Adrenal gland (tissue), 19 donors: ENCODE measurements at places on chromosomes 1 and 21.

DNA sequence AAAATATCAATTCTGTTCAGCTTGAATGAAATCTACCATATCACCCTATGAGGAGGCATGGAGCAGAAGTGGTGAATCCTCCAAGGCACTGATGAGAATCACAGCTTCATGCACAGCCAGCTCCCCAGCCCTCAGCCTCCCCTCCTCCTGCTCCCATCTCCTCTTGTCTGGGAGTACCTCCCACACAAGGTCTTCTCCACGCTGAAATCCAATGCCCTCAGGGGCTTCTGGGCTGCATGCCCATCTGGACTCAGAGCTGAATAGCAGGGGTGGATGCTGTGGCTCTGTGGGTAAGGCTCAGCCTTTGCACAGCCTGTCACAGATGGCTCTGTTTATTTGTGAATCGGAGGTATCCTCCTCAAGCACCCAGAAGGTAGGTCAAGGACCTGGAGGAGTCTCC, 48.6 kb downstream of the KCNC4 start:
- DNase-seq = peak; percentile 64

- peak; percentile 25 for DNase-seq
Observed at GRCh38 chr21:45551783-45552695, 9.8 kb upstream of the SLC19A1 start.

- no peak for DNase-seq
Observed at GRCh38 chr1:201288765-201289164, 5.5 kb downstream of the PKP1 start.

- no peak for DNase-seq
Observed at GRCh38 chr1:215523128-215523861, 43.8 kb upstream of the KCTD3 start.

GRCh38 chr1:27596261-27596660, 7.7 kb downstream of the AHDC1 start:
- peak; percentile 40 for DNase-seq

GRCh38 chr1:17075470-17076255, 21.8 kb upstream of the SDHB start:
- DNase-seq = peak; percentile 58

DNA sequence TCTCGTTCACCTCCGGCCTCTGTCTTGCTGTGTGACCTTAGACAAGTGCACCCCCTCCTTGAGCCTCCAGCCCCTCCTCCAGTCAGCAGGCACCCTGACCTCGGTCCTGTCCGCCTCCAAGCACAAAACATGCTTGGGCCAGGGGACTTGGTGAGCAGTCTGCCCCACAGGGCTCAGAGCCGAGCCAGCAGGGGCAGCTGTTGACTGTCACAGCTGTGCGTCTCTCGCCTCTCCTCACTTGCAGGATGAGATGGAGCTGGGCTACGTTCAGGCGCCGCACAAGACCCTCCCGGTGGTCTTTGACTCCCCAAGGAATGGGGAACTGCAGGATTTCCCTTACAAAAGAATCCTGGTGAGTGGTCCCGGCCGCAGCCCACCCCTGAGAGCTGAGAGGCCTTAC, 24.2 kb downstream of the PADI3 start:
- no peak for DNase-seq

DNA sequence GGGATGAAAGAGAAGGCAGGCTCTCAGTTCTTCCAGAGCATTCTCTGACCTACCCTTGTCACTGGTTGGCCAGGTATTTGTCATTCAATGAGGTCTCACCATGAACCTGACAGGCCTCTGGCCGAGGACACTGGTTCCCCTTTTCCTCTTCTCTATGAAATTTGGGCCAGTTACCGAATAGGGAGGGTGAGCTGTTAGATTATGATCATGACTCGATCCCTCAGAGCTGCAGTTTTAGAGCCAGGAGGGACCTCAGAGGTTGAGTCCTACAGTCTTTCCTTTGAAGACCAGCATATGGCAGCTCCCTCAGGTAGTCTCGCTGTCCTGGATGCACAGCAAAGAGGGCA, 29.5 kb upstream of the CLSTN1 start:
- DNase-seq = no peak

DNA sequence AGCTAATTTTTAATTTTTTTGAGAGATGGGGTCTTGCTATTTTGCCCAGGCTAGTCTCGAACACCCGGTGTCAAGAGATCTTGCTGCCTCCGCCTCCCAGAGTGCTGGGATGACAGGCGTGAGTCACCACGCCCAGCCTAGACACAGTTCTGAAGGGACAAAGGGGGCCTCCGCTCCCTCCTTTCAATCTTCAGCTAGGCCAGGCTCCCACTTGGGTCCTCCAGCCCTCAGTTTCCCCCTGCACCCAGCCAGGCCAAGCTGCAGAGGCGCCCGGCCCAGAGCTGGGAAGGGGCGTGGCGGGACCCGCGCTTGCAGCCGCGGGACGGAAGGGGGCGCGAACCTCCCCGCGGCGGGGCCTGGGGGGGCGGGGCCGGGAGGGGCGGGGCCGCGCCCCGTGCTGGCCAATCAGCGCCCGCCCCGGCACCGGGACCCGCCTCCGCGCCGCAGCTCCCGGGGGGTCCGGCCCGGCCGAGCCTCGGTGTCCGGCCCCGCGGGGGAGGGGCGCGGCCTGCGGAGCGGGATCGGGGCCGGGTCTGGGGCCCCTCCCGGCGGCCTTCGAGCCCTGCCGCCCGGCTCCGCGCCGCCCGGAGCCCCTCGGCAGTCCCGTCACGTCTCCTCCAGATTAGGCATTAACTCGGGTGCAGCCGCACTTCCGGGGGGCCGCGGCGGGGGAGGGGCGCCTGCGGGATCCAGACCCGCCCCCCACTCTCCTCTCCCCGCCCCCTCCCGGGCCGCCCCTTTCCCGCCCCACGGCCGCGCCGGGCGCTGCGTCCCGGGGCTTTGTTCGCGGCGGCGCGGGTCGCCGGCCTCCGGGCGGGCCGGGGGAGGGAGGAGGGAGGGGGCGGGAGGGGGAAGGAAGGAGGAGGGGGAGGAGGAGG, 559 bp upstream of the AGRN start:
- DNase-seq = peak; percentile 80

DNA sequence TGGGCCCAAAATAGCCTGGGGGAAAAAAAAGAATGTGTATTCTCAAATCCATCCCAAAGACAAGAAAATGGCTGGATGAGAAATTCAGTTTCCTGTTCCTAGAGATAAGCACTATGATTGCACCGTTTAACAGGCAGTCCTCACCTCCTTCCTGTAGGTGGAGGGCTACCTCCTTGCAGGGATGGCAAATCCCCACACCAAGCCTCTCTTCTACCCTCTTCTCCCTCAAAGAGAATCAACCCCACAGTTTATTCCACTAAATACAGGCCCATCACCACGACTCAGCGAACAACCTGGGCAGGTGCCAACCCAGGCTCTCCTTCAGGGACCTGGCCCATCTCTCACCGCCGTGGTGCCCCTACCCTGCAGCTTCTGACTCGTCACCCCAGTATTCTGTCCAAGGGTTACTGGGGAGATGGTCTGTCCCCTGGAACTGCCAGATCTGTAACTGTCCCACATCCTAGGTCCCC, 3.4 kb upstream of the CHD5 start:
- no peak for DNase-seq

- DNase-seq = no peak
Observed at GRCh38 chr1:247713753-247714152, 2.7 kb downstream of the OR6F1 start.

DNA sequence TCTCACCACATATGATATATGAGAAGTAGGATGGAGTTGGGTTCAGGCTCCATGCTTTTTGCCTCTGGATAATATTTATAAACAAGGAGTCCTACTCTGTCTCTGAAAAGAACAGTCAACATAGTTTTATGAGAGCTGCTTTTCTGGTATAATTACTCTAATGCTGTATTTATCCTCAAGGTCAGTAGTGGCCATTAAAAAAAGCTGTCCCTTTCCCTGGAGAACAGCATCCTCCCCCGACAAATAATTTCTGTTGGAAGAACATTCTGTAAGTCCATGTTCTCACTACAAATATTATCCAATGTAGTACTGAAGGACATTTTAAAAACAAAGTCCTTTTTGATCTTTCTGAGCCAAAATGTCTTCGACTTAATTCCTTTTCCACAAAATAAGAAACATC, 9.0 kb upstream of the RGS5 start:
- DNase-seq = no peak

GRCh38 chr1:182672487-182672836, 11.9 kb downstream of the RGS8 start:
- no peak for DNase-seq

DNA sequence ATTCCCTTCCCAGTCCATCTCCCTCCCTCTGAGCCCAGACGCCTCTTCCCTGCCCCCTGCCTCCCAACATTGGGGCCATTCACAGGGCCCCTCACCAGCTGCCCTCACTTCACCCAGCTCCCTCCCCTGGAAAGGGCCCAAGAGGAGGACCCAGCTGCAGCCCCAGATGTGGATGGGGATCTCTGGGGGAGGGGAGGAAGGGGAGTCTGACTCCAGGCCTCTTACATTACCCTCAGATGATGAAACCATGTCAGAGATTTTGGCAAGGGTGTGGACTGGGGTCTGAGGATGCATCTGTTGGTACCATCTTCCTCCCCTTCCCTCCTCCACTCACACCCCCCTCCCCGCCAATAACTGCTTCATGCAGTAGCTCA, 1.1 kb upstream of the KIF21B start:
- DNase-seq = no peak

DNA sequence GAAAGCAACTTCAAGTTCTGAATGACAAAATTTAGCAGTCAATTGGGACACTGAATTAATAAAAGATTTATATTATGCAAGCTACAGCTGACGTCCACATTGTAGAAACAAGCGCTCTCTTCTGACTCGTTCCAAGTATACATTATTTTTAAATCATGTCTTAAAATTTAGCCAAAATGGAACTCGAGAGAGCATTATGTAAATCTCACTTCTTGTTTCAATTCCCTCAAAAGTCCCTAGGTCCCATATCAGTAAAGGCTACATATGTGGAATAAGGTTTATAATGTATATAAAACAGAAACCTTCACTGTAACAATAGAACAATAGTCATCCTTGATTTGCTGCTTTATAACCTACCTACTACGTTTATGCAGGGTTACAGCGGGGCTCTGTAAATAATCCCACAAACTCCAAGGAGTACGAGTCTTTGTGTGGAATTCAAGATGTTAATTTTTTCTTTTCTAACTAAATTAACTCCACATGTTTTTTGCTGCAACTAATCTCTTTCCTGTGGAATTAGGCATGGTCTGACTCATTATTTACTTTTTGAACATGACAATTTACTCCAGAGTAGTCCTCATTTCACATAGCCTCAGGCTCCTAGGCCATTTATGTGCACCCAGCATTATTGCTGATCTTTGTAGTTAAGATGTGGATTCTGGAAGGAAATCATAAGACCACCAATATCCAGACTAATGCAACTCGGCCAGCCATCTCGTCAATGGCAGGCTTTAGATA, 785.1 kb downstream of the LTN1 start:
- DNase-seq = no peak

- peak; percentile 81 for DNase-seq
Observed at GRCh38 chr1:17606826-17607440, 67.4 kb downstream of the ARHGEF10L start.

DNA sequence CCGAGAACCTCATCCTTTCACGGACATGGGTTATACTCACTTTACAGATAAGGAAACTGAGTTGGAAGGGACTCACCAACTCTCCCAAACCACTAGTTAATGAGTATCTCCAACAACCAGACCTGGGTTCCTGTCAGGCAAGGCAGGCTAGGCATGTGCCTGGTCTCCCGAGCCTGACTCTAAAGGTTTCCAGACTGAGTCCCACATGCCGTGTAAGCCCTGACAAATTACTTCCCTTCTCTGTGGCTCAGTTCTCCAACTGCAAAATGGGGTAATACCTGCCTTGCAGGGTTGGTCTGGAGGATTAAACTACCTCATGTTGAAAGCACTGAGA, 34.3 kb downstream of the SSBP3 start:
- DNase-seq = no peak

- DNase-seq = no peak
Observed at GRCh38 chr1:7558481-7558880, 212.6 kb upstream of the VAMP3 start.
